ENCODE measurements at places on chromosomes 5 and 9.

DNA sequence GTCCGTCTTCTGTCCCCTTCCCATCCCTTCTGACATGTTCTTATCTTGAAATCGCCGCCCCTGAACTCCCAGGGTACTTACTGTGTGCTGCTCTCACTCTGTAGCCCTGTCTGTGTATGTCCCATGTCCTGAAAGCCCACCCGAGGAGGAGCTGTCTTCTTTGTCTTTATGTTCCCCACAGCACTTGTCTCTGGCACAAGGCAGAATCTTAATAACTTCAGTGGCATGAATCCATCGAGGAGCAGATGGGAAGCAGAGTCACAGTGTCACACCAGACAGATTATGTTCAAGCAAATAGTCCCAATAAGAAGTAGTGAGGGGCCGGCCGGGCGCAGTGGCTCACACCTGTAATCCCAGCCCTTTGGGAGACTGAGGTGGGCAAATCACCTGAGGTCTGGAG lies 29.7 kb upstream of the LTC4S start:
- no peak overlapping the region for H3K4me3 ChIP-seq
- no peak overlapping the region for H3K27ac ChIP-seq
- no peaks in the 10 kb centered on the region for H3K27me3 ChIP-seq
- no peak for DNase-seq

GRCh38 chr5:59139695-59140094 lies 556.8 kb downstream of the RAB3C start:
- DNase-seq = no peak
- no peak overlapping the region for H3K4me3 ChIP-seq
- no peak overlapping the region for H3K27ac ChIP-seq
- no peaks in the 10 kb centered on the region for H3K36me3 ChIP-seq
- H3K27me3 ChIP-seq = no peaks in the 10 kb centered on the region
- no peaks in the 10 kb centered on the region for H3K4me1 ChIP-seq

- H3K27ac ChIP-seq = no peak overlapping the region
- no peaks in the 10 kb centered on the region for H3K27me3 ChIP-seq
- peaks cover 37% of the 10 kb centered on the region for H3K36me3 ChIP-seq
- no peak overlapping the region for H3K4me3 ChIP-seq
These were observed 7.2 kb downstream of the RC3H2 start for GRCh38 chr9:122897969-122898368.

- H3K4me1 ChIP-seq = peaks cover 85% of the 10 kb centered on the region
- peak overlapping the region; percentile 10 for H3K4me3 ChIP-seq
- peak overlapping the region; percentile 93 for H3K27ac ChIP-seq
- H3K27me3 ChIP-seq = no peaks in the 10 kb centered on the region
- DNase-seq = no peak
These were observed 19.2 kb downstream of the GSN start for GRCh38 chr9:121286973-121287741.

- DNase-seq = no peak
- H3K27me3 ChIP-seq = no peaks in the 10 kb centered on the region
- no peak overlapping the region for H3K4me3 ChIP-seq
- H3K4me1 ChIP-seq = no peaks in the 10 kb centered on the region
- no peak overlapping the region for H3K27ac ChIP-seq
These were observed 133.3 kb downstream of the PCSK5 start for GRCh38 chr9:76023715-76024195.

DNA sequence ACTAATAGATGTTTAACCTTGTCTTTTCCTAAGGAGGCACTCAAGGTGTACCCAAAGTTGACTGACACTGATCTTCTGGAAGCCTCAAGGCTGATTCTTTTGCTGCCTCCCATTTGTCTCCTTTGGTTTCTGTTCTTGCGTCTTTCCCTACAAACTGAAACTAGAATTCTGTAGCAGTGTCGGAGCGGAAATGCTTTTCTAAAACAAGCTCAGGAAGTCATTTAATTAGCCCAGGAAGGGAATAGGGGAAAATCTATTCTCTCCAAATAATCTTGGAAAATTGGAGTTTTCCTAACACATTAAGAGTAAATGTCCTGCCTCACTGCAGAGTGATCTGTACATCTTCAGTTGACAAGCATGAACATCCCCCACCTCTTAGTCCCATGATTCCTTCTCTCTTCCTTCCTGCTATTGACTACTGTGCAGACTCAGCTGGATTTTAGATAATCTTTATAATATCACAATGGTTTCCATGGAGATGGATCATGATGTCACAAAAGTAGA lies 182.7 kb downstream of the NR3C1 start:
- H3K27ac ChIP-seq = peak overlapping the region; percentile 1
- DNase-seq = no peak
- H3K36me3 ChIP-seq = no peaks in the 10 kb centered on the region
- H3K27me3 ChIP-seq = no peaks in the 10 kb centered on the region

GRCh38 chr9:120431268-120431667 lies 148.7 kb downstream of the CDK5RAP2 start:
- no peaks in the 10 kb centered on the region for H3K36me3 ChIP-seq
- no peak for DNase-seq
- H3K4me1 ChIP-seq = peaks cover 42% of the 10 kb centered on the region
- peak overlapping the region; percentile 16 for H3K27ac ChIP-seq
- no peaks in the 10 kb centered on the region for H3K27me3 ChIP-seq

DNA sequence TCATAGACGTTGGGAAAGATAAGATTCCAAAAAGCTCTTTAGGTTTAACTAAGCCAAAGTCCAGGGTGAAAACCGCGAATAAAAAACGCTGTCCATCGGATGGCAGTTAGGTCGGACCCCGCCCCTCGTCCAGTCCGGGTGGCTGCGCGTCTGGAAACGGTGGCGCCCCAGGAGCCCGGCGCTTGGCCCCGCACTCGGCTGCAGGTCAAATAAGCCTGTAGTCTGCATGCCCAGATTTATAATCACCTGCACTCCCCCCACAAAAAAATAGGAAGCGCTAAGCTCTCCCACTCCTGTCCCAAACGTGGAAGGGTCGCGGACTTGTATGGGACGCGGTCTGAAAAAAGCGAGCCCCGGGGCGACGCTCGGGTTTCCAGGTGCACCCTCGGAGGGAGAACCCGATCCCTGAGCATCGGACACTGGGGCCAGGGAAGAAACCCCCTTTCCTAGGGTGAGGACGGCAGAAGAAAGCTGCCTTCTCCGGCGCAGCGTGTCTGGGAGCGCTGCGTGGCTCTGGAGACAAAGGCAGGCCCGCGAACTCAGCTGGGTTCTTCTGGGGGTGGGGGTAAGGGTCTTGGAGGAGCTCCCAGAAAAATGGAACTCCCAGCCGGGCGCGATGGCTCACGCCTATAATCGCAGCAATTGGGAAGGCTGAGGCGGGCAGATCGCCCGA lies 923 bp upstream of the ZBTB5 start:
- peak overlapping the region; percentile 81 for H3K4me3 ChIP-seq
- H3K36me3 ChIP-seq = no peaks in the 10 kb centered on the region

DNA sequence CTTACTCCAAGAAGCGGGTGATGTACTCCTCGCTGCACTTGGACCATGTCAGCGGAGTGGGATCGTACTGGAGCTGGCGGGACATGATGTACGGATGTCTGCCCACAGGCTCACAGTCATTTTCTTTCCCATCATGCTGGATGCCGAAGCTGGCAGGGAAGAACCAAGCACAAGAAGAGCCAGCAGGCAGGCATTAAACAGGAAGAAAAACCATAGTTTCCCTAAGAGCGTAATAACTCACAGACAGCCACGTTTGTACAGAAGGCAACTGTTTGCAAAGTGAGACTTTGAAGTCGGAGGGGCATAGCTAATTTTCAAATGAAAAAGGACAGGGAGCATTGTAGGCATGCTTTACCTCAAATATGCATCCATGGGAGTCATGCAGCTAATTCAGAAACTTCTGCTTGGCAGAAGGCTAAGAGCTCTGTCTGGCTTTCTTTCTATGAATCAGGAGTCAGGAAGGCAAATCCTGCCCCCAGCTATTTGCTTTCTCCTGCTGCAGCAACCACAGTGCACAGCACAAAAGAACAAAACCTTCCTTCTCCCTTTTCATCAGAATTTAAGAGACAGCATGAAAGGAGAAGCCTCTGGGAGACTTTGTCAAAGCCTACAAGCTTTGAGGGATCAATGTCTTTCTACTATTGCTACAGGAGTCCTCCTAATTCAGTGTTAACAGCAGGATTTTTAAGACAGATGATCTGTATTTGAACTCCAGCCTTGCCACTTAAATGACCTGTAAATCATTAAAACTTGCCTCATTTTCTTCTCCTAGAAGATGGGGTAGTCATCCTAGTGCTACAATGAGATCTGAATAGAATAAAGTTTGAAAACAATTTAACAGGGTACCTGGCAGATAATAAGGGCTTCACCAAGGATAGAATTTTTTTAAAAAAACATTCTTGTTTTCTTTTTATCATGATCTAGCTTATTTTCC lies 209.1 kb downstream of the TARS1 start:
- H3K27ac ChIP-seq = no peak overlapping the region

DNA sequence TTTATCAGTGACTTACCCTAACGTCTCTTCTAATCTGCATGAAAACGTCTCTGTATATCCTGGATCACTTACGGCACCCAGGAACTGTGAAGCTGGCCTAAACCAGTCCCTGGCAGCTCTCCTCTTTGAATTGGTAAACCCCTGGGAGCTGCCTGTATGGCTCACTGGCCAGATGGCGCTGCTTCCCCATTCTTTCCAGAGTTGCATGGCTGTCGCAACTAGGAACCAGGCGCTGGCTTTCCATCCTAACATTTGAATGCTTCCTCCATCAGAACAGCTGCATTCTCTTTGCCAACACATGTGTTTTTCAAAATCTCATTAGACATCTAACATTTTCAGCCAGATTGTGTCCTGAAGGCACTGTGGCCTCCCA lies 8.0 kb upstream of the PCA3 start:
- DNase-seq = peak; percentile 28
- H3K27me3 ChIP-seq = no peaks in the 10 kb centered on the region
- H3K4me3 ChIP-seq = no peak overlapping the region
- H3K36me3 ChIP-seq = no peaks in the 10 kb centered on the region
- no peak overlapping the region for H3K27ac ChIP-seq

DNA sequence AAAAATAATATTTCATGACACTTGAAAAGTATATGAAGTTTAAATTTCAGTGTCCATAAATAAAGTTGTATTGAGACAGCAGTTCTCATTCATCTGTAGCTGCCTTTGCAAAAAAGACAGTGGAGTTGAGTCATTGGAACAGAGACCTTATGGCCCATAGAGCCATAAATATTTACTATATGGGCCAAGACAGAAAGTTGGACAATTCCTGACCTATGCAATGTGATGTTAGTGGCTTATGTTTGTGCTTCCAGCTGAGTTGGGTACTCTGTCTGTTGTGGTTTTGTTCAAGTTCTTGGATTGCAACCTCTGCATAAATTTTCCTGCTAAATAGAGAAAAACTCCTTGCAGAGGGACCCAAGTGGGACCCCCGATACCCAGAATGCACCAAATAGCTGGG lies 69.8 kb downstream of the KCNIP1 start:
- no peaks in the 10 kb centered on the region for H3K36me3 ChIP-seq
- H3K27ac ChIP-seq = no peak overlapping the region
- no peak for DNase-seq
- no peak overlapping the region for H3K4me3 ChIP-seq
- no peaks in the 10 kb centered on the region for H3K4me1 ChIP-seq

Measured in left lung (tissue), 14 donors.